ENCODE measurements at places on chromosomes 13 and 19.

GRCh38 chr19:29446361-29446760 lies 79.4 kb upstream of the VSTM2B start:
- DNase-seq: no peak

- DNase-seq: no peak
These were observed 18.8 kb downstream of the HIPK4 start for GRCh38 chr19:40370997-40371801.

DNA sequence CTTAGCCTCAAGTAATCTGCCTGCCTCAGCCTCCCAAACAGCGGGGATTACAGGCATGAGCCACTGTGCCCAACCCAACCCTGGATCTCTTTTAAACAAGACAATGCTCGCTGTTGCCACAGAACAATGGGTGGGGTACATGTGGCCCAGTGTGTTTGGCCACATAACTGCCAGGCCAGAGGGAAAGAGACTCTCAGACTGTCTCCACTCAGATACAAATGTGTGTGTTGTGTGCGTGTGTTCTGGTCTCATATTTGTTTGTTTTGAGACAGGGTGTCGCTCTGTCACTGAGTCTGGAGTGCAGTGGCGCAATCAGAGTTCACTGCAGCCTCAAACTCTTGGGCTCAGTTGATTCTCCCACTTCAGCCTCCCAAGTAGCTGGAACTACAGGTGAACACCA lies 25.8 kb downstream of the LDLR start:
- no peak for DNase-seq

DNA sequence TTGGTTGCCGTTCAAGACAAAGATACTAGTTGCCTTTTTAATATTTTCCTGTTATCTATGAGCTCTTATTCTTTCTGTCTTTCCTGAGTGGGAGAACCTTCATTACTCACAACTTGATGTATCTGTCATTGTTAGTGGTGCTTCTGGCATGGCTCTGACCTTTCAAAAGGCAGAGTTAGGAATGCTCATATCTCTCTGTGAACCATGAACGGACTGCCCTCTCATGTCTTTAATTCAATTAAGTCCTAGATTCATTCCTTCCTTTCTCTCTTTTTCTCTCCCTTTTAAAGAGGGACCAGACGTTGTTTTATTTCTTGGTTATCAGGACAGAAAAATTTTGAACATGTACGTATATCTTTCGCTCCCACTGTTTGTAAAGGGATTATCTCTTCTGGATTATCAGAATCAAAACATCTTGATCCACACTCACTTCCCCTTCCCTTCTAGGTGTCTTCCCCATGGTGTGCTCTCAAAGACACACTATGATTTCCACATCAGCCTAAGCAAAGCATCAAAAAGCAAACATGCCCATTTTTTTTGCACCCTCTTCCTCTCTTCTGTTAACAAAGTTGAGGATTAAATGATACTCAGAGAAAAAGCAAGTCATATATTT lies 90.3 kb downstream of the LRCH1 start:
- no peak for DNase-seq

DNA sequence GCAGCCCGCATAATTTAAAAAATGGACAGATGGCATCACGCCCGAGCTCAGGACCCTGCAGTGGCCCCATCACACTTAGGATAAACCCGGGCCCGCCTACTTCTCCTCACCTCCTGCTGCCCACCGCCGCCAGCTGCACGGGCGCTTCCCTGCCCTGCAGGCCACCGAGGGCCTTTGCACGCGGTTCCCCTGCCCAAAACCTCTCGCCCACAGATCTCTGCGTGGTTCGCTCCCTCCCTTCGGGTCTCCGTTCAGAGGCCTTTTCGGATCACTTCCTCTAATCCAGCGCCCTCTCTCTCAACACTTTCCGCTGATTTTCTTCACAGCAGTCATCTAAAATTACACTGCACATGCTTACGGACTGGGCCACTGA lies 1.8 kb downstream of the SHISA7 start:
- no peak for DNase-seq

DNA sequence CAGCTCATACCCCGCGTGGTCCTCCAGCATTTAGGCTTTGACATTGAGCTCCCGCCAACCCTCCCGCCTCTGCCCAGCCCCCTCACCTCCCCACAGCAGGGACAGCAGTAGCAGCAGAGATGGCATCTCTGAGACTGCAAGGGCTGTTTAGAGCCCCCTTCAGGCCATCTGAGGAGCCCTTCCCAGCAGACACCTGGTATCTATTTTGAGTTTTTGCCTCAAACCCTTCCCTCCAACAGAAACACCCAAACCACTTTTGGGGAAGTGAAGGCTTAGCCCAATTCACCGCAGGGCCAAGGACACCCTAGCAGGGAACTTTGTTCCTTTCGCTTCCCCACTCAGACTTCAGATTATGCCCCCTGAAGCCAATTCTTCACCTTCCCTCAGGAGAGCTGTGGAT lies 6.3 kb upstream of the ZNF175 start:
- DNase-seq: no peak

DNA sequence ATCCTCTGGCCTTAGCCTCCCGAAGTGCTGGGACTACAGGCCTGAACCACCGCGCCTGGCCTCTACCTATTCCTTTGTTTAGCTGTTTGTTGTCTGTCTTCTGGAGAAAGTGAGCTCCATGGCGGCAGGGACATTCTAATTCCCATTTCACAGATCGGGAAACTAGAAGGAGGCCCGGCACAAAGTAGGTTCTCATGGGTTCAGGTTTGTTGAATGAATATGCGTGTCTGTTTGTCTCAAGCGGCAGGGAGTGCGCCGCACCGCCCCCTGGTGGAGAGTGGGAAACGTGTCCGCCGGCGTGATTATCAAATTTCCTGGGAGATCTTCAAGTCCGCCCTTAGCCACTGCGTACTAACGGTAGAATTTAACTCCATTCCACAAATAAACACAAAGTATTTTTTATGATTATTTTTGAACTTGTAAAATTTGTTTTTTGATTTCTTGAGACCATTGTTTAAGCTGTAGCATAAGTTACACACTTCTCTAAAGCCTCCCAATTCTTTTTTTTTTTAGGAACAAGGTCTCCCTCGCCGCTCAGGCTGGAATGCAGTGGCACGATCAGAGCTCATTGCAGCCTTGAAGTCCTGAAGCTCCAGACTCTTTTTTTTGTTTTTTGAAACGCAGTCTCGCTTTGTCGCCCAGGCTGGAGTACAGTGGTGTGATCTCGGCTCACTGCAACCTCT lies 8.9 kb upstream of the CCDC9 start:
- peak; percentile 56 for DNase-seq

GRCh38 chr13:42009057-42009456 lies 39.4 kb upstream of the DGKH start:
- DNase-seq: no peak

DNA sequence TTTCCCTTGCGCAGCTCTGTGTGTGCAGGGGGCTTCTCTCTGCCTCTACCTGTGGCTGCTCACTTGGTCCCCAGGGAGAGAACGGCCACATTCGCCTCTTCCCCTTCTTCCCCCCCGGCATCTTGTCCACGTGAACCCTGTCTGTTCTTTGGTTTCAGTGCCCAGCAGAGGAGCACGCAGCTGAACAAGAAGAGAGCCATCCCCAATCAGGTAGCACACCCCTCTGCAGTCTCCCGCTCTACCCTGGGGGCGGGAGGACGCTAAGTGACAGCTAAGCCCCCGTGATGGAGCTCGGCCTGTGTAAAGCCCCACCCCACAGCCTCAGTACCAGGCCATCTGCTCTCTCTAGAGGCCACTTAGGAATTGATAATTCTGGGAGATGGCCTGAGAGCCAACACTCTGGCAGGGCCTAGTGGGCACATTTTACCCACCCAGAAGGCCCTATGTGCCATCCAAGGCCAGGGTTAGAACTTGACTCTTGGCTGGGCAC lies 30.2 kb downstream of the TMED1 start:
- no peak for DNase-seq

DNA sequence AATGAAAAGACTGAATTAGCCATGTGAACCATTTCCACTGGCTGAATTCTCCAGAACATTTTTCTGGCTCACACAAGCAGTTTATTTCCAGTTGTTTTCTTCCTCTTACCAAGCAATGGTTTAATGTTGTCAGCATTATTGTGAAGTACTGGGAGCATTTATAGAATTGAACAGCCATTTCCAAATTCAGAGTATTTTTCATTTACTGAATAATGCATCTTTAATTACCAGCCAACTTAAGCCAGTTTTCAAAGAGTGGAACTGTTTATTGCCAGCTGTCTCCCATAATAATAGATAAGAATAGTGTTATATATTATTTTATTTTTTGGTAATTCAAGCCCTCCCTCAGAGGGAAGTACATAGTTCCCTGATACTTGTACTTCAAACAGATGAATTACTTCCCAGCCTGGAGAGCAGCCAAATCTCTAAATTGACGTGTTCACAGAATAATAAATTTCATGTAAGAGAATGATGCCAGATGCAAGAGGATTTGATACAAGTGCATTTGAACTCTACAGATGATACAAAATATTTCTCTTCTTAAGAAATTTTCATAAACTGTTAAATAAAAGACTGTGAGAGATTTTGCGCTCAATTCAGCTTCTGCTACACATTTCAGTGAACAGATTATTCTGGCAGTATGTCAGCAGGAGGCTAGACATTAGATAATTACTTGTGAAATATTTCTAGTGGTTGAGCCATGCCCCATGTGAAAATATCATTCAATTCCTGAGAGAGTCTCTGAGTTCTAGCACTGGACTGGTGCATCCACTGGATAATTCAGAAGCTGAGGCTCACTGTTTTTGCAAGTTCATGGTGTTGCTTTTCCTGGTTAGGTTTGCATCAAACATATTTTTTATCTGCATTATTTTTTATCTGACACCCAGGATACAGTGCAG lies 315.9 kb downstream of the SLC7A1 start:
- DNase-seq: no peak

- no peak for DNase-seq
These were observed 20.1 kb downstream of the GPATCH1 start for GRCh38 chr19:33100894-33101644.

DNA sequence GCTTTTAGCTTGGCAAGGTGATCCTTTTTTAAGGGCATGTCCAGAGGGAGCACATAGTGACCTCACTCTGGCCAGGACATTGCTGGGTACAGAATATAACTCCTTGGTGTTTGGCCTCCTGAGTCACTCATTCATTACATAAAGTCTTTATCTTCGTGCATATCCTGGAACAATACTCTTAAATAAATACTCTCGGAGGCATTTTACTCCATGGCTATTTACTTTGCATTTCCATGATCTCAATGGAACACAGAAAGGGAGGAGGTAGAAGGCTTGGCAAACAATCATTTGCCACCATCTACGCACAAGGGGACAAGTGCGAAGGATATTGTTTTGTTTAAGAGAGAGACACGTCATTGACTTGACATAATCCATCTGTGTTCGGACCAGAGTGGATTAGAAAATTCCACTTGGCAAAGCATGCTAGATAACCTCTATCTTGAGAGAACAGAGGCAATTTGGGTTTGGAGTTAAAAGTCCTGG lies 210.0 kb downstream of the IRS2 start:
- DNase-seq: no peak

- DNase-seq: no peak
These were observed 14.8 kb upstream of the EID2 start for GRCh38 chr19:39554701-39555311.

DNA sequence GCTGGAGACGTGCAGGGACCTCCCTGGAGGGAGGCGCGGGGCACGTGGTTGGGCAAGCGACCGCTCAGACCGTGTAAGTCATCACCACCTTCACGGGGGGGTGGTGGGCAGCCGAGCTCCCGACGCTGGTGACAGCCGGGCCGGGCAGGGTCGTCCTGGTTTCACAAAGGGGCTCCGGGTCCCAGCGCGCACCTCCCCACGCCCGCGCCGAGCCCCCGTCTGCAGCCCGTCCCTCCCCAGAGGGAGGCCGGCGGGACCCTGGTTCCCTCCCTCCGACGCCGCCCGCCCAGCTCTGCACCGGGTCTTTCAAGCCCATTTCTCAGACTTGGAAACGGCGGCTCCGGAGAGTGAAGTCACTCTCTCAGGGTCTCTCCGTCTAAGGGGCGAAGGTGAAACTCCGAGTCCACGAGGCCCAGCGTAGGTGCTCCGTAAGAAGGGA lies 729 bp upstream of the ARID3A start:
- no peak for DNase-seq

DNA sequence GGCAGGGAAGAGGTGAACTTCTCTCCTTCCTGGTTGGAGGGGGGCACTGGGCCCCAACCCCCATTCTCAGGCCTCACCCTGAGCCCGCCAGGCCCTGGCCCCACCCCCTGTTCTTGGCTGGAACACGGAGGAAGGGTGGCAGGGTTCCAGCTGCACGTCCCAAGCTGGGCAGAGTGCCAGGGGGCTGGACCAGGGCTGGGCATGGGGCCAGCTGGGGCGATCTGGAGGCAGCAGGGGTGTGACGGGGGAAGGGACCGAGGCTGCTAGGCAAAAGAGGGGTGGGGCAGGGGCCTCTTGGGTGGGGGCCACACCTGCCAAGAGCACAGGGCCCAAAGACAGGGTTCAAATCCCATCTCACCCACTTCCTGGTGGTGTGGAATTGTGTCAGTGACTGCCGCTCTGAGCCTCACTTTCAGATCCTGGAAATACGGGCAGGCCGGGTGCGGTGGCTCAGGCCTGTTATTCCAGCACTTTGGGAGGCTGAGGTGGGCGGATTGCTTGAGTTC lies 2.2 kb downstream of the HIF3A start:
- DNase-seq: peak; percentile 59

GRCh38 chr19:17025361-17025760 lies 1.2 kb downstream of the CPAMD8 start:
- DNase-seq: no peak

- no peak for DNase-seq
These were observed 71.4 kb downstream of the ALOX5AP start for GRCh38 chr13:30806784-30807183.

DNA sequence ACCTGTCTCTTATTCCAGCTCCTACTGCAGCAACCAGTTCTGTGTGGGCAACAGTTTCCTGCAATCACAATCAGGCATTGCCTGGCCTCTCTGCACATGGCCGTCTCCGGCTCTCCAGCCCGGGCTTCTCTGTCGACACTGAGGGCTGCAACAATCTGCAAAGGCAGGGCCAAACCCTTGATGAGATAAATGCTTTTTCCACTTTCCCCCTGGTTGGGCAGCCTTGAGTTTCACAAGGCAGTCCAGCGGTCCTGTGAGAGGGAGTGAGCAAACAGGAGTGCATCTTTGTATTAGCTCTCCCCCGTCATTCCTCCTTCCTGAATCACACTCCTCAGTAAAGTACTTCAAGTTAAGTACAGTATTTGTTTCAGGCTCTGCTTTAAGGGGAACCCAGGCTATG lies 40.7 kb upstream of the VWA8 start:
- DNase-seq: no peak

DNA sequence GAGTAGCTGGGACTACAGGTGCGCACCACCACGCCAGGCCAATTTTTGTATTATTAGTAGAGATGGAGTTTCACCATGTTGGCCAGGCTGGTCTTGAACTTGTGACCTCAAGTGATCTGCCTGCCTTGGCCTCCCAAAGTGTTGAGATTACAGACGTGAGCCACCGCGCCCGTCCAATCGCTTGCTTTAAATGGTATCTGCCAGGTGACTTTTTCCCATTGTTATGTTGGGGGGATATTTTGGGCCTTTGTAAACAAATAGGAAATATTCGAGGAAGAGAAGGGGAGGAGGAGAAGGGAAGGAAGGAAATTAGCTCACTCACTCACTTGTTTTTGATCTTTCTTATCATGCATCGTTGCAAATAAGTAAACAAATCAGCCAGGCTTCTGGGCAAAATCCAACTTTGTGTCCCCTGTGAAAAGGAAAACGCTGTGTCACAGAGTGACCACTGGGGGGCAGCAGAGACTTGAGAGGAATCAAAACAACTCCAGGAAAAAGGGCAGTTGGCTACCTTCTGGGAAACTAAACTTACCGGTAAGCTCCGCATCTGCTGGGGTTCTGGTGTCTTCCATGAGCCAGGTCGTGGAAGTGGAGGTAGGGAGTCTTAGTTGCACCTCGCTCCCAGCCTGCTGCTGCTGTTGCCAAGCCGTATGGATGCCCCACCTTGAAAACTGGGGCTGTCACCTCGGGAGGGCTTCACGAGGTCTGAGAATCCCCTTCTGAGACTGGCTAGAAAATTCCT lies 9.3 kb upstream of the RANBP3 start:
- peak; percentile 79 for DNase-seq

Data from astrocyte of the cerebellum (primary cell).